ENCODE measurements at places on chromosomes 3 and 15. TPM values are rescaled to one million over a fixed set of nuclear protein-coding genes. Genes with fewer than 3 reads are reported as not detected.

Gene PRR20G
- not detected for total RNA-seq

Gene SAMD7
- not detected for total RNA-seq

DNA sequence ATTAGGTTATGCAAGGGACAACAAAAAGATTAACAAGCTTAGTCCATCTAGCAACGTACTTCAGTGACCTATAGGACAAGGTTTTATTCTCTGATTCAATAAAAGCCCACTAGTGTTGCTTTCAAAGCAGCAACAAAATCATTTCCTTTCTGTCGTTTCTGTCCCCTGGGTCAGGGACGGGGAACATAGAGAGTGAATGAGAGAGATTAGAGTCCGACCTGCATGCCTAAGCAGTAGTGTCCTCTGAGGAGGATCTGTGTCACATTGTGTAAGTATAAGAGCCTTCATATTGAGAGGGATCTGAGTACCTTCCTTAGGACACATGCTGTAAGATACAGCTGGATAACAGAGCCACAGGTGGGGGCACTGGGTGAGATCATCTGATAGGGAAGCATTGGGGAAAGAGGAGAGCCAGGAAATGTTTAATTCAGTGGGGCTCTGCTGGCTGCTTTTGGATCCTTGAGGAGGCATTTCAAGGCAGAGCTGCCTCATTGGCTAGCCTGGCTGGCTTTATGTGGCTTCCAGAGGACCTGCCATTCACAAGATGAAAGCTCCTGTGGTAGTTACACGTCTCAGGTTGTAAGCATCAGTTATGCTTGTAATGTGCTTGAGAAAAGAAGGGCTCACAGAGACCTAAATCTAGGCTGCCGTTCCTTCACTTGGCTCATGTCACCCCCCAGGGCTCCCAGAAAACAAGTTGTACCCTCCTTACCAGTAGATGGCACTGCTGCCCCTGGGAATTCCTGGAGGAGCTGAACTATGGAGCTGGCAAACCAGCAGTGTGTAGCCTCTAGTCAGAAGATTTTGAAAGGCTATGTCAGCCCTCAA, 2.7 kb downstream of the TMEM108 start:
- DNase-seq: peak; percentile 20

GRCh38 chr3:103410231-103410630, 975.4 kb downstream of the ZPLD1 start:
- DNase-seq: no peak

GRCh38 chr15:55322467-55322866, 3.4 kb downstream of the PIGB start:
- DNase-seq: no peak

DNA sequence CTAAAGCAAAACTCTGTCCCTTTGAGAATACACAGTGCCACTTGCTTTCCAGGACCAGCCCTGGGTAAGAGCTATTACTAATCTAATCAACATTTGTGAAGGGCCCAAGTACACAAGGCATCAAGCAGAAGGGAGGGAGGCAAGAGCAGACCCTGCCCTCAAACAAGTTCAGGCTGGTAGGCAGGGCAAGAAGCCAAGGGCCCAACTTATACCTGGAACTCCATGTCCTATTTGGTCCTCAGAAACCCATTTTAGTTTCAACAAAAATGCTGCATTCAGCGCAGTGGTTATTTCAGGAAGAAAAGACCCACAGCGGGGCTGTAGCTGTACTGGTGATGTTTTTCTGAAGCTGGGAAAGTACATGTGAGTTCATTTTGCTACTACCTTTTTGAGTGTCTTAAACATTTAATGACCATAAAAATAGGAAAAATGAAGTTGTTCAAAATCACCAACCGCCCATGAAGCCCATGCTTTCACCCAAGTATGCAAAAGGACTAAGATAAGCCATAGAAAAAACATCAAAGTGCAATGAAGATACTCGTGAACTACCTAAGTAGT, 2.8 kb downstream of the RPS17 start:
- DNase-seq: no peak

- no peak for DNase-seq
These were observed 295.8 kb upstream of the THBS1 start for GRCh38 chr15:39285071-39285470.

DNA sequence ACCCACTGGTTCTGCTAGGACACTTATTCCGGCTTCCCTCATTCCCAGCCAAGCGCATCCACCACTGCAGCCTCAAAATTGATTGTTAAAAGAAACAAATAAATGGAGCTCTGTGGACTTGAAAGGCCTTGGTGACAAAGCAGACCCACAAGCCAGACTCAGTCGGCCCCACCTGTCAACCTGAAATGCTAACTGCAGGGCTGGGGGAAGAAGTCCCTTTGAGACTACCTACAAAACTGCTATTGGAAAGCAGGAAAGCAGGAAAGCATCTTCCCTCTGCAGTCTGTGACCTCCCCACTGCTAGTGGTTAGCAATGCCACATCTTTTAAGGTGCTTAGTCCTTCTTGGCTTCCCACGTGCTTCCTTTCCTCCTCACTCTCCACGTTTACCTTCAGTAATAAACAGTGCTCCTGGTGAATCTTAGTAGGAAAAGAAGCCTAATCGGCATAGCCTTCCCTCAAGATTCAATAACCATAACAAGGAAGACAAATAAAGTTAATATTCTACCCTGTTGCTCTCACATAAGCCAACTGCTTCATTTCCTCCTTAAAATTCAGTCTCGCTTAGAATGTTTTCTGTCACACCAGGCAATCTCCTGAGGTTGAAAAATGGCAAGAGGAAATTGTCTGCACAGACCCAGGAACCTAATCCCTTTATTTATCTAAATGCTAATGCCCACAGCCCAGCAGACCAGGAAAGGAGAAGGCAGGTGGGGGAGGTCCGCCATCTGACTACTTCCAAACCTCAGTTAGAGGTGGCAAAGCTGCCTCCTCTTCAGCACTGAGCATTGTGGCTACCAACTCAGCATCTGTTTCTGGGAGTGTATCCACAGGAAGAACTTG, 296.2 kb downstream of the NEK10 start:
- no peak for DNase-seq
